Inflammatory macrophage treated with lipopolysaccharide for 4 hours (primary cell): ENCODE measurements at places on chromosomes 2 and 18.

DNA sequence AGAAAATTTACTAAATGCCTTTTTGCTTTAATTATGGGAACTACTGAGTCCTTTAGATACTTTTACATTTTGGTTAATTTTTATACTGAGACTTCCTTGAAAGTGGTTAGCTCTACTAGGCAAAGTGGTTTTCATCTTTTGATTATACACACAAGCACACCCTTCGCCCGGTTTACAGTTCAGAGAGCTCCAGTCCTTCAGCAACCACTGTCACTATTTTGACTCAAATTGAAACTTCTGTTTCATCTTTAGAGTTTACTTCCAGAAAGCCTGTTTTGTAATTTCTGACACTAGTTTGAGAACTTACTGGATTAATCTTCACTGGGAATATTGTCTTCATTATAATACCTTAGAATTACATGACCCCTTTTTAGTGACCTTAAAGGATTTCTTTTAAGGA lies 140.3 kb upstream of the FOSL2 start:
- DNase-seq: peak; percentile 5

- no peak for DNase-seq
Measured at GRCh38 chr2:233213011-233213410, 38.5 kb upstream of the ATG16L1 start.

DNA sequence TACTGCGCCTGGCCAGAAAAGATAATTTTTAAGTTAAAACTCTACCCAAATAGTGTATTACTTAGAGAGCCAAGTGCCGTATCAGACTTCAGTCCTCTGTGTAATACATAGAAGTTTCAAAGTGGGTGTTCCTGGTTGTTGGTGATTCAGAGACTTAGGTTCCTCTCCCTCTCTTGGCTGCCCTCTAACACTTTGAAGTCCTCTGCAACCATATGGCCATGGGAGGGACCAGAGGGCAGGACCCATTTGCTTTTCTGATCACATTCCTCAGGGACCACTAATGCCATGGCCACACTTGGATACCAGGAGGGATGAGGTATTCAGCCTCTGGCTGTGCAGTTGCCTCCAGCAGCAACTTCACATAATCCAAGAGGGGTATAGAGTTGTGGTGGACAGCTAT lies 131.5 kb downstream of the CAPN13 start:
- DNase-seq: no peak

DNA sequence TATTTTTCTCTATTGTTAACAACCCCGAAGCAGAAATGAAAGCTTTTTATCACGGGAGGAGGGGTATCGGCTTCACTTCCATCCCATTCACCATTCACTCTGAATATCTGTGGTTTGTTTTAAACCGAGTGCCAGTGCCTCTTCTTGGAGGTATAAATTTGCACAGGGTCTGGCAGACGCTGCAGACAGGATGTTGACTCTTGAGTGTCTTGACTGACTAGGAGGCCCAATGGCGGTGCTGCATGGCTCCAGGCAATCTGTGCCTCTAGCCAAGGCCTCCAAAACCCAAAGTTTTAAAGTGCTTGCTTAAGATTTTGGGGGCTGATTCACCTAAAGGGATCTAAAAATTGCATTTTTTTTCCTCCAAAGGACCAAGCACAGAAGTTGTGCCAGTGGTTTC lies 183.8 kb downstream of the LTBP1 start:
- no peak for DNase-seq

DNA sequence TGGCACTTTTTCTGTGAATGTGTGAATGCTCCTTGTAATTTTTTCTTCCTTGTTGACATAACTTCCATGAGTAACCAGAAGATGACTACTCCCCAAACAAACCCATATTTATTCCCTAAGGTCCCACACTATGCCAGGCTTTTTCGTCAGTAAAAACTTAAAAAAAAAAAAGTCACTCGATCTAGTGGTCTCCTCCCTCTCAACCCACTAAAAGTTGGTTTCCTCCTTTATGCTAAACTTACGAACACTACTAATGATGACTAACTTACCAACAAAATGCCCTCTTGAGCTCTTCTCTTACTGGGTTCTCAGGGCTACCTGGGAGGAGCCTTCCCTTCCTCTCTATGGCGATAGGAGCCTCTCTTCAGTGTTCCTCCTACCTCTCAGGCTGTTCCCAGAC lies 18.2 kb downstream of the ACVR1 start:
- no peak for DNase-seq

DNA sequence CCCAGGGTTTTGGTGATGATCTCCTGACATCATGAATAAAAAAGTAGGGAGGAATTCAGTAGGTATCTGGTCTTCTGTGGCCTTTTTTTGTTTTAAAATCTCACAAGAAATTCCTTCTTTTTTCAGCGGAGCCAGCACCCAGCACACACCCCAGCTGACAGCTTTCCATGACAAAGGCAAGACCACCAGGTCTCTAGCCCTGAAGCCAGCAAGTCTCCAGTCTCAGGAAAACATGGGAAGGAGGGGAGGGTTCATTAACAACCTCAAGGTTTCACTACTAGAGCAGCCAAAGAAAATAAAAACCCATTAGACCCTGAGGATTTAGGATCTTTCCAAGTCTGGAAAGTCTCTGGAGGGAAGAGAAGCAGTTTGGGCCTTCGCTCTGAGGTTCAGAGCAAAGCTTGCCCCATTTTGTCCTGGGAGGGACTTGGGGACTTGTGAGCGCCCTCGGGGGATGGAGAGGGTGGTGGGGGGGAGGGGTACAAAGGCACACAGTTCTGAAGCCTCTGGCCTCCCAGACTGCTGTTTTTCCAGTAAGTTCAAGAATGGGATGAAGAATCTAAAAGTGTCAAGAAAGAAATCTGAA lies 9.0 kb downstream of the FOXI3 start:
- DNase-seq: no peak

GRCh38 chr2:189214484-189214883 lies 34.9 kb upstream of the COL5A2 start:
- no peak for DNase-seq

- peak; percentile 68 for DNase-seq
Measured at GRCh38 chr2:60581433-60582282, 28.2 kb upstream of the BCL11A start.

GRCh38 chr2:56034258-56034657 lies 110.7 kb upstream of the EFEMP1 start:
- DNase-seq: no peak

- DNase-seq: no peak
Measured at GRCh38 chr2:113376253-113376912, 61.1 kb upstream of the ZNG1B start.

- no peak for DNase-seq
Measured at GRCh38 chr2:179741317-179741716, 120.1 kb downstream of the ZNF385B start.

DNA sequence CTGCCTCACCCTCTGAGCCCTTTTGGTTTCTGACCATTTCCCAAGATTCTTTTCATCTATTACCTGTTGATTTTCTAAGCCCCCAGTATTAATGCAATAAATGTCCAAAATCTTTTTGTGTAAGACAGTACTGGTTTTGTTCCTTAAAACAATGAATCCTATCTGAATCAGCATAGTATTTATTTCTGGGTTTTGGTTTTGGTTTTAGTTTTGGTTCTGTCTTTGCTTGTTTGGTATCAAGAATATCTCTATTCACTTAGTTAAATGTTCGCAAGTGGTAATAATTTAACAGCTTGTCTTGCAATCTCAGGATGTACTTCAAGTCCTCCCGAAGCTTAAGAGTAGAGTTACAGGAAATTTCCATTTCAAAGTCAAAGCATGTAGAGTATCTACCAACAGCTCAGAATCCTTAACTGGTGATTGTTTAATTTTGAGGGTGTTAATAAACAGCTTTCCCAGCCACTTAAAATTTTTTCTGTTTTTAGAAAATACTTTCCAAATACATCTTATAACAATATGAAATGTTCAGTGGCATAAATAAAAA lies 67.7 kb upstream of the NEDD4L start:
- DNase-seq: peak; percentile 61

DNA sequence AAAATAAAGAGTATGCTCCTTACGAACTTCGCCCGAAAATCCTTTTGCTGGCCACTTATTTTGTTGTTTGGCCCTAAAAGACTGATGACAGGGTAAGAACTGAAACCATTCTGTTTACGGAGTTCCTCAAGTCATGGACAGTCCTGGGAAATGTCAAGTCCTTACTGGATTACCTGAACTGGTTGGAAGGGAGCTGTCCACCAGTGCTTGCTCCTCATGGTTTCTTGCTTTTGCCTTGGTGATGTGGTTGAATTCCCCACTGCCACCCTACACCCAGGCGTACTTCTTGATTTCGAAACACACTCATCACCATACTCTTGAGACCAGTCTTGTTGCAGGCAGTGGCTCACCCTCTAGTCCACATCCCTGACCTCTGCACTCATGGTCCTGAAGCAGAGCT lies 49.1 kb upstream of the CHMP1B start:
- no peak for DNase-seq

DNA sequence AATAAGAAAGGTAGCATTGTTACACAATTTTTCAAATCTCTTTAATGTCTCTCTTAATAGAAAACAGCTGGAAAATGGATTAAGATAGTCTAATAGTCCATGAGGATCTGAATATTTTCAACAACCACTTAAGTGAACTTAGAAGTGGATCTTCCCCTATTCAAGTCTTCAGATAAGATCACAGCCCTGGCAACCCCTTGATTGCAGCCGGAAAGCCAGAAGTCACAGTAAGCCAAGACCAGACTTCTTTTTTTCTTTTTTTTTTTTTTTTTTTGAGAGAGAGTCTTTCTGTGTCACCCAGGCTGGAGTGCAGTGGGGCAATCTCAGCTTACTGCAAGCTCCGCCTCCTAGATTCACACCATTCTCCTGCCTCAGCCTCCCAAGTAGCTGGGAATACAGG lies 18.6 kb upstream of the ZC3H15 start:
- no peak for DNase-seq

- no peak for DNase-seq
Measured at GRCh38 chr2:47876912-47877311, 29.4 kb downstream of the FBXO11 start.

- no peak for DNase-seq
Measured at GRCh38 chr2:36267194-36267593, 88.4 kb upstream of the CRIM1 start.

DNA sequence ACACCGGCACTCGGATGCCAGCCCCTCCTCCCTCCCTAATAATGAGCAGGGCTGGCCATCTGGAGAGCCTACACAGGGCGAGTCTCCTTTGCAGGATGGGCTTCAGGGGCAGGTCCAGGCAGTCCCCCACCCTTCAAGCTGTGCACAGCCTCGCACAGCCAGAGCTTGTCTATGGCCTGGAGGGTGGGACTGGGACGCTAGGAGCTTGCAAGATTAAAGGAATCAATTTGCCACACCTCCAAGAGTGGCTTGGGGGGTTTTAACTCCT lies 43.9 kb upstream of the OTOF start:
- DNase-seq: no peak

- peak; percentile 63 for DNase-seq
Measured at GRCh38 chr2:88074854-88075292, 7.2 kb downstream of the SMYD1 start.

- no peak for DNase-seq
Measured at GRCh38 chr18:14930576-14930975, 182.6 kb downstream of the ANKRD30B start.

DNA sequence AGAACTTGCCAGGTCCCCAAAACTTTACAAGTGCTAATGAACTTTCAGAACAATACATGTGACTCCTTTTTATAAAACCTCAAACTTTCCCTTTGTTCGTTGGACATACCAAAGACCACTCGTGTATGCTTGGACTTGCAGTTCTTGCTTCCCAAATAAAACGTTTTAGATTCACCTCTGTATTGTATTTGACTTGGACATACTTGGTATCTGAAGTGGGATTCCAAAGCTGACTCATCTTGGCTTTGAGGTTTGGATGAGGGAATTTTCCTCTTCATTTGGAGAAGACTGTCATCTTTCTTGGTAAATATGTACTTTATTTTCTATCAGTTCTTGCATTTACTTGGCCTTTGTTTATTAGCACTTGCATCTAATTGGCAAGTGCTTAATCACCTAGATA lies 8.0 kb upstream of the CYB5A start:
- no peak for DNase-seq

DNA sequence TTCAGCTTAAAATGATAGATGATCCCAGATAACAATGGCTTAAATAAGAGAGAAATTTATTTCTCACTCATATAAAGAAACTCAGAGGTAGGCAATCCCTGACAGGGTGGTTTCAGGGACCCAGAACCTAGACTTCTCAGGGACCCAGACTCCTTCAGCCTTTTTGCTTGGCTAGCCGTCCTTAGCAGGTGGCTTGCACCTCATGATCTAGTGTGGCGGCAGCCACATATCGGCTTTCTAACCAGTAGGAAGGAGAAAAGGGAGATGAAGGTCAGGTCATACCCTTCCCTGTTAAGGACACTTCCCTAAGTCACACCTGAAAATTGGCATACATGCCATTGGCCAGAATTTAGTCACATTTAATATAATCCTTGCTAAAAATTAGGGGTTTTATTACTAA lies 18.4 kb downstream of the VSNL1 start:
- no peak for DNase-seq

DNA sequence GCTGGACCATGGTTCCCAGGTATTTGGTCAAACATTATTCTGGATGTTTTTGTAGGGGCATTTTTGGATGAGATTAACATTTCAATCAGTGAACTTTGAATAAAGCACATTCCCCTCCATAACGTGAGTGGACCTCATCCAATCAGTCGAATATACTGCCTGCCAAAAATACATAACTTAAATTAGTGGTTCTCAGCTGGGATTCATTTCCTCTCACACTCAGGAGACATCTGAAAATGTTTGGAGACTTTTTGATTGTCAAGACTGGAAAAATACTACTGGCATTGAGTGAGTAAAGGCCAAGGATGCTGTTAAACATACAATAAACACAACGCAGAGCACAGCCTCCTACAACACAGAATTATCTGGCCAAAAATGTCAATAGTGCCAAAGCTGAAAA lies 198.2 kb downstream of the MYO1B start:
- DNase-seq: no peak

DNA sequence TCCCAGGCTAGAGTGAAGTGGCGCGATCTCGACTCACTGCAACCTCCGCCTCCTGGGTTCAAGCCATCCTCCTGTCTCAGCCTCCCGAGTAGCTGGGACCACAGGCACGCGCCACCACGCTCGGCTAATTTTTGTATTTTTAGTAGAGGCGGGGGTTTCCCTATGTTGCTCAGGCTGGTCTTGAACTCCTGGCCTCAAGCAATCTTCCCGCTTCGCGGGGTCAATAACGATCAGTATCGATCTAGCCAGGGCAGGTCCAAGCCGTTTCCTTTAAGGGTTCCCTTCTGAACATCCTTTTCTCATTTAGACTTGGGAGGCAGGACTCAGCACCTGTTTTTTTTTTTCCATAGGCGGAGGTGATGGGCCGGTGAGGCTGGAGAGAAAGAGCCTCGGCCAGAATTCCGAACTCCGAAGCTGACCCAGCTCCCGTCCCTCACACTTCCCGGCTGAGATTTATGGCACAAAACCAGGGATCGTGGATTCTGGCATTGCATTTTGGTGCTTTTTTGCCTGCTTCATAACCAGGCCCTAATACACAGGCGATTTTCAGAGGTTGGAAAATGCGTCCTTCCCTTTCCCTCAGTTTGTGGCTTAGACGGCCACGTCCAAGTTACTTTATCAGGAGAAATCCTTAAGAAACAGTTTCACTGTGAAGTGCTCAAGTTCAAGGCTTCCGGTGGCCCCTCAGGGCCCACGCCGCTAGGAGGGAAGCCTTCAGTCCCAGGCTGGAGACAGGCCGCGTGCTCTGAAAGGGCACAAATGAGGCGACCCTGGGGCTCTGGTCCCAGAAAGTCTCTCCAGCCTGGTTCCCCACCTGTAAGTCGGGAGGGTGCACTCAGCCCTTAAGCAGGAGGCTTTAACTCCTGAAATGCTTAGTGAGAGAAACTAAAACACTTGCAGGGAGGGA lies 998 bp upstream of the SLC66A3 start:
- peak; percentile 41 for DNase-seq

GRCh38 chr2:66343259-66343658 lies 91.7 kb upstream of the MEIS1 start:
- no peak for DNase-seq
